ENCODE measurements at places on chromosomes 1 and 21. TPM values are rescaled to one million over a fixed set of nuclear protein-coding genes. Genes with fewer than 3 reads are reported as not detected.
A peak's percentile ranks its signal among the peaks of the same experiment; 100 is the strongest.

DNA sequence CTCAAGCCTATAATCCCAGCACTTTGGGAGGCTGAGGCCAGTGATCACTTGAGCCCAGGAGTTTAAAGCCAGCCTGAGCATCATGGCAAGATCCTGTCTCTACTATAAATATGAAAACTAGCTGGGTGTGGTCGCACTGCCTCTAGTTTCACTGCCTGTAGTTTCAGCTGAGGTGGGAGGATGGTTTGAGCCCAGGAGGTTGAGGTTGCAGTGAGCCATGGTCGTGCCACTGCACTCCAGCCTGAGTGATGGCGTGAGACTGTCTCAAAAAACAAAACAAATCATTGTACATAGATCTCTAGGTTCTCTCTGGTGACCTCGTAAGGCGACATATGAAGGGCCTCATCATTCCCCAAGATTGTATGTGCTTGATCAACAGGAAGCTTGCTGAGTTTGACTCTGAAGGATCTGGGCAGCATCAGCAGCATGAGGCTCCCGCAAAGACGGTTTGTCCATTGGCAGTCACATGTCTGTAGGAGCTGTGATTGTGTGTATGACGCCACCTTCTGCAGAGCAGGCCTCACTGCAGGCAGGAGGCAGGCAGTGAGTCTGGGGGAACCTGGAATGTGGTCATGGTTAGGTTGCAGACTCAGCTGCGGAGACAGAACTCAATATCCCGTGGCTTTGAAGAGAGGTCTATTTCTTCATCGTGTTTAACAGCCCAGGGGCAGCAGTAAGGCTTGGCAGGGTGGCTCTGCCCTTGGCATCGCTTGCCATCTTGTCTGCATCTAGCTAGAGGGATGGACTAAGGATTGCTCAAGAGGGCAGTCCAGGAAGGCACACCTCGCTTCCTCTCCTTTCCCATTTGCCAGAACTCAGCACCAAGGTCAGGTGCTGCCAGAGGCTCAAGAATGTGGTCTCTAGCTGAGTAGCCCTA is 14.0 kb downstream of the ATP5PO start:
- H3K4me3 ChIP-seq, result no peak overlapping the region
- no peak overlapping the region for H3K27ac ChIP-seq
- no peaks in the 10 kb centered on the region for H3K27me3 ChIP-seq

GRCh38 chr1:45089711-45090110 is 77.7 kb downstream of the UROD start:
- H3K36me3 ChIP-seq, result no peaks in the 10 kb centered on the region
- DNase-seq, result no peak
- no peaks in the 10 kb centered on the region for H3K27me3 ChIP-seq
- no peak overlapping the region for H3K27ac ChIP-seq

DNA sequence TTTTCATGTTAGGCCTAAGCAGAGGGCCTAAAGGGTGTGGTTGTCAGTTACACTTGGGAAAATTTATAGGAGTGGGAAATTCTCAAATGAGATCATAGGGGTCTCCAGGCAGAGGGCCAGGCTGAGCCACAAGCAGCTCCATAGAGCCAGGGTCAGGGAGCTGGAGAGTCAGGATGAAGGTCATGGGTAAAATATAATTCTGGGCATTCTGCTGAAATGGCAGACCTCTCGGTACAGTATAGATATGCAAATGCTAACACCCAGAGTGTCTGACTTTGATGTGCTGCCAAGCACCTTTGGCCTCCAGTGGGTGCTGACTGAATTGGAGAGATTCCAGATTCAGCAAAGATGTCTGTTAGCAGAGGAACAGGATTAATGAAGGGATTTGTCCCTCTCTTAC is 40.1 kb downstream of the DNM3 start:
- no peak for DNase-seq
- H3K36me3 ChIP-seq, result no peaks in the 10 kb centered on the region
- no peak overlapping the region for H3K4me3 ChIP-seq

GRCh38 chr1:182338806-182339370 is 52.7 kb downstream of the GLUL start:
- no peaks in the 10 kb centered on the region for H3K27me3 ChIP-seq
- H3K27ac ChIP-seq, result no peak overlapping the region
- no peaks in the 10 kb centered on the region for H3K36me3 ChIP-seq
- no peaks in the 10 kb centered on the region for H3K4me1 ChIP-seq
- no peak overlapping the region for H3K4me3 ChIP-seq

GRCh38 chr1:206498685-206499084 is 8.6 kb upstream of the RASSF5 start:
- no peak overlapping the region for H3K27ac ChIP-seq
- H3K27me3 ChIP-seq, result no peaks in the 10 kb centered on the region
- H3K4me3 ChIP-seq, result no peak overlapping the region
- peaks cover 28% of the 10 kb centered on the region for H3K4me1 ChIP-seq

DNA sequence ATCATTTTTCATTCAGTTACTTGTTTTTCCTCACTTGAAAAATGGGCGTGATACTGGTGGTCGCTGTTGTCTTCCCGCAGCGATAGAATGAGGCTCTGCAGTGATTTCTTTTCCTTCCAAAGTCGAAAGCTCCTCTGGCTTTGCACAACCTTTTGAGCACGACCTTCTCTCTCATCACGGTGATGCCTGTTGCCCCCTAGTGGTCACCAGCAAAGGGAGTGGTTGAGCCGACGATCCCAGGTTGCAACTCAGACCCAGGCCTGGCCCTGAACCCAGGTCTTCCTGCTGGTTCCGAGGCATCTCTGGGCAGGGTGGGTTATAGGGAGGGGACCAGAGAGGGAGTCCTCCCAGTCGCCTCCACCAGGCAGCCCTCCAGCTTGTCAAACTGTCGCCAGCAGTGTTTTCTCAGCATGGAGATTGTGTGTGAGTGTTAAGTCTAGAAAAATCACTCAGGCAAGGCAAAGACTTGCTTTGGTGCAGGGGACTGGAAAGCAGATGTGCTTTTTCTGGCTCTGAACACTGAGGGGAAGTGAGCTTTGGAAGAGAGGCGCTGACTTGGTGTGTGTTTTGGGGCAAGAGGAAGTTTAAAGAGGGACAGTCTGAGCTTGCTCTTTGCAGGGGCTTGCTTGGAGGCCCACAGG is 285.3 kb downstream of the CAMTA1 start:
- no peak overlapping the region for H3K4me3 ChIP-seq
- H3K27me3 ChIP-seq, result peaks cover 2% of the 10 kb centered on the region
- no peaks in the 10 kb centered on the region for H3K36me3 ChIP-seq
- peak; percentile 76 for DNase-seq
- H3K27ac ChIP-seq, result no peak overlapping the region

DNA sequence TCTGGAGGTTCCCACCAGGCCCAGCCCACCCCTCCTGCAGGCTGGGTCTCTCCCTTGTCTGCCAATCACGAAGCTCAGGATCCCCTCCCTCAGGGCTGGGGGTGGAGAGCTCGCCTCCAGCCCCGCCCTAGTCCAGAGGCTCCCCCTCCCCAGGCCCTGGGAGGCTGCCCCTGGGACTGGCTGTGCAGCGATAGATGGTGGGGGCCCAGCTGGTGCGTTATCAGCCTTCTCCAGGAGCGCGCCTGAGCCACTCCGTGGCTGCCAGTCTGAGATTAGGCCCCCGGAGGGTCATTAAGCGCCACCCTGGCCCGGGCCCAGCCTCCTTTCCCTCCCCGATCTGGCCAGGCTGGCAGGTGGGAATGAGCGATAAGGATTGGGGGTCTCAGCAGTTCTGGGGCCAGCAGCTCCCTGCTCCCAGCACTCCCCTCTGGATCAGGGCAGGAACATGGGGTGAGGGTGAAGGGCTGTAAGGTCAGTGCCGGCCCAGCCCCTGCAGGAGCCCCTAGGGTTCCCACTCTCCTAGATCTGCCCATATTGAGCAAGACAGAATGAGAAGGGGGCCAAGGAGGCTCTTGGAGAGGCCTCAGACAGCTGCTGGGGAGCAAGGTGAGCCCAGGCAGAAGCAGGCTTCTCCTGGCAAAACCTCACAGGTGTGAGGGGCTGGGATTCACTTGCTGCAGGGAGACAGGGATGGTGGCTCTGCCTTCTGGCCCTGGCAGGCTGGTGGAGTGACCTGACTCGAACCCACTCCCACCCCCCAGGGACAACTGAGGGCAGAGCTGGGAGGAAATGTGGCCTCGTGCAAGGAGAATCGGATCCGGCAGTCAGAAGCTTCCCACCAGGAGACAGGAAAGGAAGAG is 8.5 kb downstream of the PDZK1IP1 start:
- no peak overlapping the region for H3K4me3 ChIP-seq
- no peaks in the 10 kb centered on the region for H3K36me3 ChIP-seq
- no peak for DNase-seq
- no peaks in the 10 kb centered on the region for H3K27me3 ChIP-seq
- H3K4me1 ChIP-seq, result no peaks in the 10 kb centered on the region

DNA sequence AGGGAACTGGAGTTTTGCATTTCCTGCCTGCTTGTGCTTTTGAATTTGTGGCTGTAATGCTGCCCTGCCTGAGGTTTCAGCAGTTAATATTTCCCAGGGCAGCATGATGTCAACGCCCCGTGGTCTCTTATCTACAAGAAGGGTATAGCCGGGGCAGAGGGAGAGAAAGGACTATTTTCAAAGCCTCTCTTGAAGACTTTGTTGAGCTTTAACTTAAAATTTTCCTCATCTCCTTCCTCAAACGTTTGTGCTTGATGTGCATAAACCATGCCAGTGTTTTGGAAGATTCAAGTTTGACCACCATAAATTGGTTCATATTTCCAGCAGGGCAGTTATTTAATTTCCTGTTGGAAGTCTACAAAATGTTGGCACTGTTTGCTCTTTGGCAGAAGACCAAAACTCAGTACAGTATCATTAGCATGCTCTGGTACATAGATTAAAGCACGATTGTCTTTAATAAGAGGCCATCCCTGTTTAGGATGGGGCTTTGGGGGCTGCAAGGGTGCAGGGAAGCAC is 43.4 kb downstream of the ROR1 start:
- no peak overlapping the region for H3K27ac ChIP-seq
- no peaks in the 10 kb centered on the region for H3K36me3 ChIP-seq
- no peak overlapping the region for H3K4me3 ChIP-seq
- peak; percentile 72 for DNase-seq

DNA sequence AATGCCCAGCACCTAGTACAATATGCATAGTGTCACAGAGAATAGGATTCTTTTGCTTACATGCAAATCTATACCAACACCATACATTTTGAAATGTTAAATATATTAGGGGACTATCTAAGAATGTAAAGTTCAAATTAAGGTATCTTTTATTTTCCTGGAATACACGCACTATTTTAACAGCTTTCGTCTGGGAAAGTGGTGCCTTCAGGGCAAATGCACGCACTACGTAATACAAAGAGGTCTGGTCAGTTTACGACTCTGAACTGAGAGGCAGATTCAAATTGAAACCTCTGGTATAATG is 931 bp downstream of the FUBP1 start:
- H3K4me3 ChIP-seq, result peak overlapping the region; percentile 96
- peak overlapping the region; percentile 94 for H3K27ac ChIP-seq
- no peak for DNase-seq
- no peaks in the 10 kb centered on the region for H3K36me3 ChIP-seq

DNA sequence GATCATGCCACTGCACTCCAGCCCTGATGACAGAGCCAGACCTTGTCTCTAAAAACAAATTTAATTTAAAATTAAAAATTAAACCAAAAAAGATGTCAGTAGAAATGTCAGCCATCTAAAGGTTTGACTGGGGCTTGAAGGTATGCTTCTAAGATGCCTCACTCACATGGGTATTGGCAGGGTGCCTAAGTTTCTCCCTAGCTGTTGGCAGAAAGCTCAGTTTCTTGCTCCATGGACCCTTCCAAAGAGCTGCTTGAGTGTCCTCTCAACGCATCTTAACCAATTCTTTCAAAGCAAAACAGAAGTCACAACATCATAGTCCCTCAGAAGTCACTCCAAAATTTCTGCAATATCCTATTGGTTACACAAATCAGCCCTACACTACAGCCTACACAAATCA is 231.0 kb upstream of the ADGRL2 start:
- H3K27me3 ChIP-seq, result no peaks in the 10 kb centered on the region
- no peak overlapping the region for H3K4me3 ChIP-seq
- no peaks in the 10 kb centered on the region for H3K36me3 ChIP-seq

DNA sequence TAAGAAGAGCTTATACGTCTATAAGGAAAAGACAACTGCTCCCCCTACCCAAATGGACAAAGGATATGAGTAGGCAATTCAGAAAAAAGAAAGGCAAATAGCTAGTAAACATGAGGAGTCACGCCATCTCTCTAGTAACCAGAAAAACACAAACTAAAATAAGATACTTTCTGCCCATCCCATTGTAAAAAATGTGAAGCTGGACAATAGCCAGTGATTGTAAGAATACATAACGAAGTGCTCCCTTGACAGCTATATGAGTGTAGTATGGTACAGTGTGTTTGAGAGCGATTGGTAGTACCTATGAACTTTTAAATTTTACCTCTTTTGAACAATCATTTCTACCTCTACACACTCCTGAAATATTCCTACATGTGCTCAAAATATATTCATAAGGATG is 7.5 kb upstream of the GJA8 start:
- H3K4me3 ChIP-seq, result no peak overlapping the region
- no peaks in the 10 kb centered on the region for H3K36me3 ChIP-seq
- DNase-seq, result no peak
- H3K27me3 ChIP-seq, result no peaks in the 10 kb centered on the region
- H3K4me1 ChIP-seq, result no peaks in the 10 kb centered on the region
- no peak overlapping the region for H3K27ac ChIP-seq

- no peak overlapping the region for H3K27ac ChIP-seq
- peaks cover 7% of the 10 kb centered on the region for H3K4me1 ChIP-seq
- no peak for DNase-seq
- H3K27me3 ChIP-seq, result no peaks in the 10 kb centered on the region
Observed at GRCh38 chr1:109627692-109628399, 8.2 kb downstream of the AMPD2 start.

DNA sequence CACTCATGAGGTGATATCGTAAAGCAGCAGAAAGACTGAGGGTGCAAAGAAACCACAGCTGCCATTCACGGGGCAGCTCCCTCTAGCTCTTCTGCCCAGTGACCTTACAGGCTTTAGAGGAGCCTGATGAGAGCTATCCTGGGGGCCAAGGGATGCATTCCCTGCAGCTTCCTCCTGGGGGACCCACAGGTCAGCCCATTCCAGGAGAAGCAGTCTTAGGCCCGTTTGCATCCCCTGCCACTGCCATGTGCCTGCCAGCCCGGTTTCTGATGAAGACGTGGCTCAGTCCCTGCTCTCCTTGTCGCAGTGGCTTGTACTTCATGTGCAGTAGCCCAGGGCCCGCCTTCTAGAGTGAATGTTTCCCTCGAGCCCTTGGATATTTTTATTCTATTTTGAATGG is 22.8 kb downstream of the ATP5PO start:
- no peak for DNase-seq
- H3K4me3 ChIP-seq, result no peak overlapping the region
- H3K27me3 ChIP-seq, result no peaks in the 10 kb centered on the region
- H3K36me3 ChIP-seq, result no peaks in the 10 kb centered on the region
- H3K4me1 ChIP-seq, result peaks cover 3% of the 10 kb centered on the region
- no peak overlapping the region for H3K27ac ChIP-seq

DNA sequence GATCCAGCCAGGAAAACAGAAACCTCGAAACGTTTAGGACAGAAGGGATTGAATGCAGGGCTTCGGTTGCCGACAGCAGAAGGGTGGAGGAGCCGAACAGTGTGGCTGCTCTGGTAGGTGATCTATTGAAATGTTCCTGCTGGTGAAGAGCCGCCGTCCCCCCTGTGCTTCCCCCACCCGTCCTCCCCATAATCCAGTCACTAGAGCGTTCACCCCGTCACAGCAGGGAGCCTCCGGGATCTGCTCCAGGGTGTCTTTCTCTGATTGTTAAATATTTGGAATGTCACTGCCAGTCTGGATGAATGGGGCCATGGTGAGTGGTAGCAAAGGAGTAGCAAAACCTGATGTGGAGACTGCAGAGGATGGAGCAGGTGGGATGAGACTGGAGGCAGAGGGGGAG is 255.1 kb upstream of the CSF3R start:
- DNase-seq, result no peak
- no peak overlapping the region for H3K4me3 ChIP-seq
- H3K27me3 ChIP-seq, result no peaks in the 10 kb centered on the region
- no peaks in the 10 kb centered on the region for H3K36me3 ChIP-seq
- H3K27ac ChIP-seq, result no peak overlapping the region

OBSCN gene
- 47.3 TPM for total RNA-seq

MSH4 gene
- 0.34 TPM for total RNA-seq

GJA9 gene
- total RNA-seq, result not detected

C8B gene
- 2.8 TPM for total RNA-seq

CHIA gene
- total RNA-seq, result 11.4 TPM

All from lung (tissue), 17 donors.